Small intestine (tissue), 16 donors: ENCODE measurements at places on chromosomes 3 and 15. TPM values are rescaled to one million over a fixed set of nuclear protein-coding genes. Genes with fewer than 3 reads are reported as not detected.

RFT1 gene
- polyA plus RNA-seq, result 17.2 TPM

CLDN18 gene
- polyA plus RNA-seq, result 0.45 TPM

FGF12 gene
- 0.39 TPM for polyA plus RNA-seq

GRCh38 chr3:29694783-29695182 is 413.9 kb downstream of the RBMS3 start:
- DNase-seq, result no peak

DNA sequence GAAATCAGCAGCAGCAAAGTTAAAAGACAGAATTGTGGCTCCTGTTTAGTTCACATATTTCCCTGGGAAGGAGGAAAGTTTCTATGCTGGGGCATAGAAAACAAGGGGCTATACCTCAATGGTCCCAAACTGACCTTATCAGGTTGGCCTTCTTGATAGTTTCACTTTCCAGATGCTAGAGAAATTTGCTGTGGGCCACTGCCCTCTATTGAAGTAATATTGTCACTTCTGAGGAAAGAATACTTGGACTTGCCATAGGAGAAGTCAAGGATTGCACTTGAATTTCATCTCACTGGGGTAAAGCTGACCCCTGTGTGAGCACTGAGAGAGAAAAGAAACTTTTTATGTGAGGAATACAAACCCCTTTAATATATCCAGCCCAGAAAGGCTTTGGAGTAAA is 49.3 kb upstream of the XCR1 start:
- peak; percentile 14 for DNase-seq

DNA sequence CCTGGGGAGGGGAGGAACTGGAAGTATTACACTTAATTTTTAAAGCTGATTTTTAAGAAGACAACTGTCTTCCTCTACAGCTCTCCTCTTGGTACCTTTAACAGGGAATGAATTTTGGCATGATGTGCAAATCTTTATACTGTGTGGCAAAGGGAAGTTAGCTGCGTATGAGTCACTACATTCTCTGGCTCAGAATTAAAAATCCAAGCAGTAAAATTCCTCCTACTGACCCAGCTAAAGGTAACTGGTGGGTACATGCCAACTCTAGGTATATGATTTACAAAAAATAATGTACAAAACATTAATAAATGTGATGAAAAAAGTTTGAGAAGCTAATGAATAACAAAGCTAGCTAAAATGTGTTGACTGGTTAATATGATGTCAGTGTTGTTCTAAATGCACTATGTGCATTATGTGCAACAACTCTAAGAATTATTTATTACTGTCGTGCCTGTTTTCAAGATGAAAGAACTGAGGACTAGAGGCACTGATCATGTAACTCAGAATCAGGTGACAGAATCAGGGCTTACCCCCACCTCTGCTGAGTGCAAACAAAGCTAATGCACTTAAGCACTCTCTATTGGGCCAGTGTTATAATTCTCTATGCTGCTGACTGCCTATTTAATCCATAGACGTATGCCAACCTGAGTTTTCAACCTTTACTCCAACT is 194.7 kb upstream of the CADPS start:
- DNase-seq, result no peak

DNA sequence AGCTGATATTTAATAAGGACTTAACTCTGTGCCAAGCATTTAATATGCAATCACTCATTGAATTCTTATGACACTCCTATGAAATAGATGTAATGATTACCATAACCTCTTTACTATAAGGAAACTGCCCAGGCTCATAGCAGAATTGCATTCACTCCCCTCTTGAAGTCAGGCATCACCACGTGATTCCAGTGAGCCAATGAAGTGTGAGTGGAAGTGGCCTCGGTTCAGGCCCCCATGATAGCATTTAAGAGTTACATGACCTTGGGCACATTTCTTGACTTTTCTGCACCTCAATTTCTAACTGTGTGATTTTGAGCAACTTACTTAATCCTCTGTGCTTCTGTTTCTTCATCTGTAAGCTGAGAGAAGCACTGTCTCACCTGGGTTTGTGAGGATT is 62.8 kb upstream of the CLDN18 start:
- DNase-seq, result no peak
